ENCODE measurements at places on chromosomes 1 and 21. TPM values are rescaled to one million over a fixed set of nuclear protein-coding genes. Genes with fewer than 3 reads are reported as not detected.

DNA sequence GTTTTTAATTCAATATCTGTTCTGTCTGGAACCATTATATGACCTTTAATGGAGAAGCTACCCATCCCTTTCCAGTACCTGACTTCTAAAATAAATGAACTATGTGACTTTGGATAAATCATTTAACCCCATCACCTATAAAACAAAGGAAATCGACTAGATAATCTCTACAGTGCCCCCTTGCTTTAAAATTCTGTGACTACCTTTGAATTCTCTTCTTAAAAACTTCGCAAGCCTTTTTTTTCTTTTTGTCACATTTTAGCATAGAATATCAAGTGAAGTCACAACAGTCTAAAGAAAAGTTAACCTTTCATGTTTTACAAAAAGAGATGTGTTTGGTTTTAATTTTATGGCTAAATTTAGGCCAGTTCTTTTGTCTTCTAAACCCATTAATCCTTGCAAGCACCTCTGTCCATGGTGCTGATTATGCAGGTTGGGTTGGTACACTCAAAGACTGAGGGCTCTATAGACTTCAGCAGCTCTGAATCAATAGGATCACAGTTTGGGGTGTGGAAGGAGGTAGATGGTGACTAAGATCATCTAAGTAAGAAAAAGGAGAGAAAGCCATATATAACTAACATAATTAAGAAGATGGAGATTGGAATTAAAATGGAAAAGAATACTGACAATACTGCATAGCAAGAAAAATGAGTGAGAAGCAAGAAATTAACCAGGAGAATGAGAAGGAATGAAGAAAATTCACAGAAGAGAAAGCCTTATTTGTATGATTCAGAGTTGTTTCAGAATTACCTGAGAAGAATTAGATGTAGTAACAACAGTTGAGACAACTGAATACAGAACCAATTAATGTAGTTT is 59.2 kb downstream of the TBX15 start:
- H3K27me3 ChIP-seq = no peaks in the 10 kb centered on the region
- no peaks in the 10 kb centered on the region for H3K36me3 ChIP-seq
- peak; percentile 41 for DNase-seq
- no peak overlapping the region for H3K27ac ChIP-seq
- H3K4me3 ChIP-seq = no peak overlapping the region

DNA sequence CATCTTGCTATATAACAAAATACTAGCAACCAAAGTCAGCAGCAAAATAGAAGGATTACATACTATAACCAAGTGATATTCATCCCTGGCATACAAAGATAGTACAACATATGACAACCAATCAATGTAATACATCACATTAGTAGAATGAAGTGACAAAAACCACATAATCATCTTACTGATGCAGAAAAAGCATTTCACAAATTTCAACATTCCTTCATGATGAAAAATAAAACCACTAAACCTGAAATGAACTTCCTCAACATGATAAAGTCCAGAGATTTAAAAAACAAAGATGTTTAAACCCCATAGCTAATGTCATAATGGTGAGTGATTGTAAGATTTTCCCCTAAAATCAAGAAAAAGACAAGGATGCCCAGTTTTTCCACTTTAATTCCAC is 18.6 kb downstream of the RO60 start:
- H3K36me3 ChIP-seq = peaks cover 36% of the 10 kb centered on the region
- H3K27me3 ChIP-seq = no peaks in the 10 kb centered on the region
- no peak overlapping the region for H3K27ac ChIP-seq
- no peaks in the 10 kb centered on the region for H3K4me1 ChIP-seq

GRCh38 chr1:115507901-115508300 is 133.9 kb upstream of the VANGL1 start:
- no peaks in the 10 kb centered on the region for H3K27me3 ChIP-seq
- DNase-seq = no peak
- H3K27ac ChIP-seq = no peak overlapping the region
- H3K4me1 ChIP-seq = no peaks in the 10 kb centered on the region
- no peak overlapping the region for H3K4me3 ChIP-seq

- H3K27me3 ChIP-seq = peaks cover 14% of the 10 kb centered on the region
- H3K4me3 ChIP-seq = peak overlapping the region; percentile 70
- H3K27ac ChIP-seq = peak overlapping the region; percentile 81
- peaks cover 24% of the 10 kb centered on the region for H3K4me1 ChIP-seq
- DNase-seq = no peak
Observed at GRCh38 chr1:46131712-46132528, 509 bp downstream of the PIK3R3 start.

GRCh38 chr1:221837896-221838295 is 96.0 kb upstream of the DUSP10 start:
- DNase-seq = no peak
- no peak overlapping the region for H3K4me3 ChIP-seq

GRCh38 chr21:45596704-45597318 is 46.7 kb upstream of the PCBP3 start:
- DNase-seq = peak; percentile 52
- no peaks in the 10 kb centered on the region for H3K36me3 ChIP-seq
- no peaks in the 10 kb centered on the region for H3K4me1 ChIP-seq
- H3K4me3 ChIP-seq = no peak overlapping the region
- no peaks in the 10 kb centered on the region for H3K27me3 ChIP-seq
- H3K27ac ChIP-seq = no peak overlapping the region

DNA sequence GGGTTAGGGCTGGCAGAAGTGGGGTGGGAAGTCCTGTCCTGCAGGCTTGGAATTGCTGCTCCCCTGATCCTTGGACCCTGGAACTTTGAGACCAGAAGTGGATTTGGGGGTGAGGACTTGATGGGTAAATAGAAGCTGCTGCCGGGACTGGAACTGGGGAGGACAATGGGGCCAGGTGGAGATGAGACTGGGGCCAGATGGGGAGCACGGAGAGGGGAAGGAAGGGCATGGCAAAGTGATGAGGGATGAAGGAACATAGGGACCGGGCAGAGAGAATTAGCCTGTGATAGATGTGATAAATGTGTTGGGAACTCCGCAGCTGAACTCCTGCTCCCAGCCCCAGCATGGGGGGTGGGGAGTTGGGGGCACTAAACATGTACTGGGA is 637 bp downstream of the NHLH1 start:
- no peaks in the 10 kb centered on the region for H3K36me3 ChIP-seq
- H3K4me3 ChIP-seq = no peak overlapping the region
- H3K27me3 ChIP-seq = no peaks in the 10 kb centered on the region
- DNase-seq = no peak
- peaks cover 9% of the 10 kb centered on the region for H3K4me1 ChIP-seq

DNA sequence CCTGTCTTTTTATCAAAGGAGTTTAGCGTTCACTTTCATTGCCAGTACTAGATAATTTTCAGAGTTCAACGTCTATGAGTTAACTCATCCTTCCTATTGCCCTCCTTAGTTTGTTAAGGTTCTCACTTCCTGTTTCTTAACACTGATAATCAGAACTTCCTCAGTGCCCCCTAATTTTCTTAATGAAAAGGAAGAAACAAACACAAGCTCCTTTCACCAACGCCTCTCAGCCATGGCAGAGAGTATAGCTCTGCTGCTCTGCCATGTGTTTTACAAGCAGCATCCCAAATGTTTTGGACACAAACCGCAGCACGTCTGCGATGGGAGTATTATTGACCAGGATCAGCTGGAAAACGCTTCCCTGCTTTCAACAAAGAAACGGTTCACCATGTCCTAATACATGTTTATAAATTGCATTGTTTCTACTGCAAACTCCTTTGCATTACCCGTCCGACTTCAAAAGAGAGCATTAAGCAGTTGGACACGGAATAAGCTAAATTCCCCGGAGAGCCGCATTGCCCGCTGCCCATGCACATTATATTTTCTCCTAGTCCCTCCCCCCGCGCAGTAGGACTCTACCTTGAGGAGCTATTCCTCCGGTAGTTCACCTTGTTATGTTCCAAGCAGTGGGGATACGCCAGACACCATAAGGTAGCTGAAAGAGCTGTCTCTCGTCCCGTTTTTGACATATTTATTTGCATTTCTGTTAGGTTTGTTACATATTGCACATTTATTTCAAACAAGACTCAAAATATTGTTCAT is 561 bp downstream of the OLFM3 start:
- no peak overlapping the region for H3K4me3 ChIP-seq
- no peak overlapping the region for H3K27ac ChIP-seq
- no peaks in the 10 kb centered on the region for H3K4me1 ChIP-seq
- H3K27me3 ChIP-seq = no peaks in the 10 kb centered on the region
- no peak for DNase-seq
- H3K36me3 ChIP-seq = no peaks in the 10 kb centered on the region

- H3K36me3 ChIP-seq = no peaks in the 10 kb centered on the region
- H3K27ac ChIP-seq = no peak overlapping the region
- DNase-seq = peak; percentile 12
Observed at GRCh38 chr1:75861831-75862230, 65.1 kb downstream of the MSH4 start.

DNA sequence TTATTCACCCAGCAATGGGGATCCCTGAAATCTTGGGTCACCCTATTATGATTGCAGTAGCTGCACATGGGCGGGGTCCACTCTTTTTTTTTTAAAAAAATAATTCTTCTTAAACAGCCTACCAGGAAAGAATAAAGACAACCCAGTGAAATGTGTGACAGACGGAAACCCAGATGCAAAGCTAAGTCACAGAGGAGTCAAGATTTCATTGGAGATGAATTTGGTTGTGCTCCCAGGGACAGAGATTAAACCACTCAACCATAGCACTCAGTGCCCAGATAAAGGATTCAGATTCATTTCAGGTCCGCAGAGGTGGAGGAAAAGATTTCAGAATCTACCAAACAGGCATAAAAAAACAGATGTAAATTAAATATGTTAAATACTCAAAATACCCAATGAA is 583.5 kb upstream of the ZP4 start:
- H3K4me3 ChIP-seq = no peak overlapping the region
- DNase-seq = no peak
- no peaks in the 10 kb centered on the region for H3K27me3 ChIP-seq
- no peak overlapping the region for H3K27ac ChIP-seq
- H3K36me3 ChIP-seq = no peaks in the 10 kb centered on the region

- no peak overlapping the region for H3K27ac ChIP-seq
- DNase-seq = no peak
- no peaks in the 10 kb centered on the region for H3K36me3 ChIP-seq
- H3K4me3 ChIP-seq = no peak overlapping the region
- H3K4me1 ChIP-seq = no peaks in the 10 kb centered on the region
Observed at GRCh38 chr1:221794079-221794670, 52.3 kb upstream of the DUSP10 start.

The SCAMP3 gene
- total RNA-seq = 46.8 TPM

- no peak overlapping the region for H3K4me3 ChIP-seq
- H3K4me1 ChIP-seq = no peaks in the 10 kb centered on the region
- H3K27me3 ChIP-seq = no peaks in the 10 kb centered on the region
- no peaks in the 10 kb centered on the region for H3K36me3 ChIP-seq
- H3K27ac ChIP-seq = no peak overlapping the region
- DNase-seq = peak; percentile 35
Observed at GRCh38 chr1:83931658-83932253, 67.2 kb downstream of the TTLL7 start.

- H3K27me3 ChIP-seq = peaks cover 5% of the 10 kb centered on the region
- no peak overlapping the region for H3K4me3 ChIP-seq
- no peak overlapping the region for H3K27ac ChIP-seq
Observed at GRCh38 chr1:87122243-87122642, 206.4 kb upstream of the LMO4 start.

- peaks cover 50% of the 10 kb centered on the region for H3K4me1 ChIP-seq
- H3K36me3 ChIP-seq = peaks cover 11% of the 10 kb centered on the region
- H3K4me3 ChIP-seq = peak overlapping the region; percentile 96
Observed at GRCh38 chr1:28508435-28508754, 2.6 kb downstream of the RCC1 start.

DNA sequence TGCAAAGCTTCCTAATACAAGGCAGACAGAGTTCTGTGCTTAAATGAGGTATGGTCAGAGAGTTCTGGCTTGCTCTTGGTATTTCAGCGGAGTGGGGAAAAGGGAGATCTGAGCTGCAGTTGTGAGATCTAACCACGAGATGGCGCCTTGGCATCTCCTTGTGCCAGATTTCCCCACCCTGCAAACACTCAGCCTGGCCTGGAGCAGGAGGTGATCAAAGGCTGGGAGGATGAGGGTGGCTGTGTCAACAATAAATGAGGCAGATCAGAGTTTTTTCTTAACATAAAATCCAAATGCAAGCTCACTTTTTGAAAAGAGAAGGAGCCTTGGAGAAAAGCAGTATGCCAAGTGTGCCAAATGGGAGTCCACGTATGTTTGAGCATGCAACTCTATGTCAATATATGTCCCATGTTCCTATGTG is 4.1 kb upstream of the TFAP2E start:
- peak; percentile 60 for DNase-seq
- no peak overlapping the region for H3K27ac ChIP-seq
- peaks cover 10% of the 10 kb centered on the region for H3K27me3 ChIP-seq
- peaks cover 5% of the 10 kb centered on the region for H3K36me3 ChIP-seq

DNA sequence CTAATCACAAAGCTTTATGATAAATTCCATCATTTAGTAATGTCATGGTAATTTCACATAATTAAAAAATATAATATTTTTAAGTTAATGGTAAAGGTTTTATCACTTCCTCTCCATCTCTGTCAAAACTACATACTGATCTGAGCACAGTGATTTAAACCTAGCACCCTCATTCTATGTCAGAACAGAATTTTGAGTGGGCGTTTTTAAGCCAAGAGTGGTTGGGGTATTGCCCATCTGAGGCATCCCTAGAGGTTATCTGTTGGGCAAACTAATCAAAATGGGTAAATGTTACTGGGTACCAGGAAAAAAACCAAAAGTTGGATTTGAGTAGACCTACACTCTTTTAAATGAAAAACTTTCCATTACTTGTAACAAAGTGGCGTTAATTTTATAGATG is 100.7 kb upstream of the GFI1 start:
- H3K4me3 ChIP-seq = no peak overlapping the region
- H3K27me3 ChIP-seq = no peaks in the 10 kb centered on the region
- H3K4me1 ChIP-seq = no peaks in the 10 kb centered on the region

- no peaks in the 10 kb centered on the region for H3K27me3 ChIP-seq
- no peaks in the 10 kb centered on the region for H3K4me1 ChIP-seq
- no peak overlapping the region for H3K27ac ChIP-seq
- no peaks in the 10 kb centered on the region for H3K36me3 ChIP-seq
- DNase-seq = no peak
- H3K4me3 ChIP-seq = no peak overlapping the region
Observed at GRCh38 chr1:237998581-237998980, 107.9 kb upstream of the ZP4 start.

DNA sequence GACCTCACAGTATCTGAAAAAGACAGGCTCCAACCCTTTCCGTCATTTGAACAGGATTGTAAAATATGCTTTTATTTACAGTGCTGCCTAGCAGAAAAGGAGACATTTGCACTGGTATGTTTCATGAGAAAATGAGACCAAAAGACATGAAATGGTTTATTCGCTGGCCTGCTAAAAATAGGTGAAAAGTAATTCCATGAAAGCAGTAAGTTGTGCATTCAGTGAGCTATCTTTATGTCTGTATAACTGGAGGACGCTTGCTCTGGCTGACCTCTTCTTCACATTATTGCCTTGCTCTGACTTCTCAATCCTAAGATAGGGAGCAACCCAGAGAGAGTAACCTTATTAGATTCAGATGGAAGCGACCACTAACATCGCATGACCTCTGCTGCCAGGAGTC is 38.3 kb downstream of the ODF2L start:
- H3K4me3 ChIP-seq = no peak overlapping the region
- H3K4me1 ChIP-seq = no peaks in the 10 kb centered on the region
- no peaks in the 10 kb centered on the region for H3K36me3 ChIP-seq

The SYCP1 gene
- not detected for total RNA-seq

GRCh38 chr1:37123276-37124115 is 89.2 kb upstream of the GRIK3 start:
- H3K4me1 ChIP-seq = no peaks in the 10 kb centered on the region
- no peak for DNase-seq
- no peak overlapping the region for H3K4me3 ChIP-seq
- H3K36me3 ChIP-seq = no peaks in the 10 kb centered on the region
- no peak overlapping the region for H3K27ac ChIP-seq
